Fibroblast of skin of back (primary cell): ENCODE measurements at places on chromosomes 2 and 18.

- DNase-seq: no peak
Measured at GRCh38 chr2:236264256-236264655, at the start of gene ASB18. Gene ASB18, minus strand, starts transcription at chr2:236264406. Its CDS starts 61 bp downstream, at chr2:236264345.

DNA sequence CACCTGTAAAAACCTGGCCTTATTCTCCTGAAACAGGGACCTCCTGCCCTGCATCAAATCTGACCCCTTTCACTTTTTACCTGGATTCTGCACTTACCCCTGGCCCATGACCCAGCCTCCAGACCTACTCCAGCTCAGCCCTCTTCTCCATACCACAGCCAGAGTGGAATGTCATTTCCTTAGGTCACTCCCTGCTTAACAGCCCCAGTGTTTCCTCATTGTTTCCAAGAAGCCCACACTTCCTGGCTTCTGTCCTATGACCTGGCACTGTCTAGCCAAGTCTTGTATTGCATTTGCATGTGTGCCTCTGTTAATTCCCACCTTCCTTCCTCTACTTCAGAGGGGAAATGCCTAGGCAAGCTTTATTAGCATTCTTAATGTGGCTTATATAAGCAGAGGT lies 51.4 kb upstream of the TRIB2 start:
- DNase-seq: no peak

DNA sequence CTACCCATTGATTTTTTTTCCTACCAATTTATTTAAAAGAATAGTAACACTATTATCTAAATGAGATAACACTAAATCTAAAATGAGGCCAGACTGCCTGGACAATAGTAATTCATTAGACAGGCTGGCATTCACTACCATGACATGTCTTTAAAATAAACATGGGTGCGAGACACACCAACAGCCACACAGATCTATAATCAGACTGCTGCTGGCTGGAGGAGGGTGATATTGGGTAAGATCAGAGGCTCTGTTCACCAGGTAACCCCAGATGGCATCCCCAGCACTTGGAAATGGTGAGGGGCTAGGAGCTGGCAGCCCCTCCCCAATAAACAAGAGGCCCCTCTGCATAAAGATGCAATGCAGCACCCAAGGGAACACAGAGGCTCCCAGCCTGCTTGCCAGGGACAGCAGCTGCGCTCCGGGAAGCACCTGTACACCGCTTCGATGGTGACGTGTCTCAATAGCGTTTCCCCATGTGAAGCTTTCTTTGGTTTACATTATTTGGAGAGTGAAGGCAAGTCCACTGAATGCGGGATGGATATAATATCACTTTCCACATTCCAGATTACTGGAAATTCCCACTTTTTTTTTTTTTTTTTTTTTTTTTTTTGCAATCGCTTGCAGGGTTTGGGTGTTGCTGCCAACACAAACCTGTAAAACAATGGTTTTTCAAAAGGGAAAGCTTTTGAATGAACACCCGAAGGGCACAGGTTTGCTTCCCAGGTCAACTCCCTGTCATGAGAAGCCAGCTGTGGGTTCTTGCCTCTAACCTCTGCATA lies 159.0 kb downstream of the ZNF516 start:
- DNase-seq: no peak

DNA sequence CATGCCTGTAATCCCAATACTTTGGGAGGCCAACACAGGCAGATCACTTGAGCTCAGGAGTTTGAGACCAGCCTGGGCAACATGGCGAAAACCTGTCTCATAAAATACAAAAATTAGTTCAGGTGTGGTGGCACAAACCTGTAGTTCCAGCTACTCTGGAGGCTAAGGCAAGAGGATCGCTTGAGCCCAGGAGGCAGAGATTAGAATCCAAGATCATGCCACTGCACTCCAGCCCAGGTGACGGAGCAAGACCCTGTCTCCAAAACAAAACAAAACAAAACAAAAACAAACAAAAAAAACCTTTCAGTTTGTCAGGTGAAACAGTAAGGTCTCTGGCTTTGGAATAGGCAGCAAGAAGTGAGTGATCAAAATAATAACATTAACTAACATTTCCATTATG lies 84.6 kb downstream of the CLHC1 start:
- no peak for DNase-seq

GRCh38 chr2:142868229-142868762 lies 9.2 kb upstream of the KYNU start:
- DNase-seq: peak; percentile 33

DNA sequence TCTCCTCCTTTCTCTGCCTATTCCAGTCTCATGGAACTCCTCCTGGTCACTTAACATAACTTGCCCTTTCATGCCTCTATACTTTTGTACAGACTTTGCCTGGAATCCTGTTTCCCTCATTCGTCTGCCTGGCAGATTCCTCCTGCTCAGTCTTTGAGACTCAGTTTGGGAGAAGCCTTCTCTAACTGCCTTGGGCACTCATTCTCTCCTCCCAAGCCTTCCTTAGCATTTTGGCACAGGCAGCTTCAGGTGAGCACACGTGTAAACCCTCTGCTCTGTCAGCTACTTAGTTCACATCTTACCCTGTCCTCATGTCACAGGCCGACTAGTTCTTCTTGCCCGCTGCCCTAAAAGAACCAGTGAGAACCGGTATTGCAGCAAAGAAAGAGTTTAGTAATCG lies 6.0 kb upstream of the FAM98A start:
- no peak for DNase-seq

DNA sequence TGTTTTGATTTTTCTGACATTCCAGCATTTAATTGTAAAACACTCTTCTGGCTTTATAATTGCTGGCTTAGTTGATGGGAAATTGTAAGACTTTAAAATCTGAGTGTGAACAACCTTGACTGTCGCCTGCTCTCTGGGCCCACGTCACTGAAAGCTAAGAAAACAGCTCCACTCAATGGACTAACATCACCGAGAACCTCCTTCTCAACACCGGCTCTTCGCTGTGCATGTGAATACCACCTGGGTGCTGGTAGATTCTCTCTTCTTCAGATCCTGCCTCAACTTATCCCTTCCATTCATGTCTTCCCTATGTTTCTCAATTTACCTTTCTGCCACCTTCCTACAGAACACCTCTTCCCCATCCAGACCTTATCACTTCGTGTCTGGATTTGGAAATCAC lies 523.1 kb upstream of the ID2 start:
- no peak for DNase-seq

DNA sequence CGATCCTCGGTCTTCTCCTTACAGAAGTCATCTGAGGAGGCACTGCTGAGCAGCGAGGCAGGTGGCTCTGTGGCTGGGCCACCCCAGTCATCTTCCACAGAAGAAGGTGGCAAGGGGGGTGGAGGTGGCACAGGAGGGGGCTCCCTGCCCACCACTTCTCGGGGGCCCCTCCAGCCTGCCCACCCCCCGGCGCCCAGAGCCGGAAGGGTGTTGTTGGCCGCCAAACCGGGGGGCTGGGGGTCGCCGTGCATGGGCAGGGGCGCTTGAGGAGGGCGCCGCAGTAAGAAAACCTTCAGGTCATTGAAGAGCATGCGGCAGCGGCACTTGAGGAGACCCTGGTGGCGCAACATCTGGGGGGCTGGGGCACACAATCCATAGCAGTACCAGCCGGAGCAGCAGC lies 2.5 kb downstream of the MARCHF4 start:
- DNase-seq: no peak

GRCh38 chr18:44520981-44521667 lies 159.6 kb upstream of the SETBP1 start:
- DNase-seq: peak; percentile 58

DNA sequence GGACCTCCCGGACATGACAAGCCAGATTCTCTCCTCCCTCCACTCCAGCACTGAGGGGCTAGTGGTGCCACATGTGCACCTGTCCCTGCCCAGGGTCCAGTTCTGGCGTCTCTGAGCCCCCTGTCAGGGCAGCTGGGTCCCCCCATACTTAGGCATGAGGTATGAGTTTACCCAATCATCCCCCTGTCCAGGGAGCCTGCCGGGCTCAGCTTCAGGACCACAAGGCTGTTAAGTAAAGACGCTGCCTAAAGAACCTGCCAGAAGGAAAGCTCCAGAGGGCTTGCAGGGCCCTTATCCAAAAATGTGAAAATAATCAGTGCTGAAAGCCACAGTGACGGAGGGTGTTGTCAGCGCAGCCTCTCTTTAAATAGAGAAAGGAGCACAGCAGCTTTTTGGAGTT lies 40.0 kb downstream of the SH3BP4 start:
- no peak for DNase-seq

- DNase-seq: peak; percentile 57
Measured at GRCh38 chr2:37590119-37590571, 81.3 kb downstream of the CDC42EP3 start.

DNA sequence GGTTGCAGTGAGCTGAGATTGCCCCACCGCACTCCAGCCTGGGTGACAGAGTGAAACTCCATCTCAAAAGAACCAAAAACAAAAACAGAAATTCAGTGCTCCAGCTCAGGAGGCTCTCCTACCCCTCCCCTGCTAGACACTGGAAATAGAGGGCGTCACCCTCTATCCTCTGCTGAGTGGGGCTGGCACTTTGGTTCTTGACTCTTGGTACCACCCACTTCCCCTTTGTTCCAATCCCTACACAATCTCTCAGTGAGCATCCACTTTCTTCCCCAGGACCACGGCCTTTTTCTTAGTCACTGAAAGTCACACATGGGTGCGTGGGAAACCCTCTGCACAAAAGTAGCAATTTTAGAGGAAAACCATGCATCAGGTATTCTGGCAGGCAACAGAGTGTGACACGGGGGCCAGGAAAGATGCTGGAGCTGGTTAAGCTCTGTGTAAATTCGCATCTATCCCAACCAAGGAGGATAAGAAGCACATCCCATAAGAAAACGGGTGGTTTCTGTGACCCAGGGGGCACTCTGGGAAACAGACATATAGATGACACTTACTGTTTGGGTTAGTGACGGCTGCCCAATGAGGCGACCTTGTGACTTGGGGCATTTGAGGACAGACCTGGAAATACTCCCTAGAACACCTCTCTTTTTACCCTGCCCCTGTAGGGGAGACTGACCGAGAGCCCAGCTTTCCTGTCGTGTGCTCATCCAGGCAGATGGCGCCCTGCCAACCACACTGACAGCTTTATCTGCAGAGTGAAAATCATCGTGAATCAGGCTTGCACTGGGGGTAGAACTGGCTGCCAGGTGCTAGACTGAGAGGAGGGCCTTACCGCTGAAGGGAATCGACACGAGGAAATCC lies 7.7 kb downstream of the HJURP start:
- no peak for DNase-seq

DNA sequence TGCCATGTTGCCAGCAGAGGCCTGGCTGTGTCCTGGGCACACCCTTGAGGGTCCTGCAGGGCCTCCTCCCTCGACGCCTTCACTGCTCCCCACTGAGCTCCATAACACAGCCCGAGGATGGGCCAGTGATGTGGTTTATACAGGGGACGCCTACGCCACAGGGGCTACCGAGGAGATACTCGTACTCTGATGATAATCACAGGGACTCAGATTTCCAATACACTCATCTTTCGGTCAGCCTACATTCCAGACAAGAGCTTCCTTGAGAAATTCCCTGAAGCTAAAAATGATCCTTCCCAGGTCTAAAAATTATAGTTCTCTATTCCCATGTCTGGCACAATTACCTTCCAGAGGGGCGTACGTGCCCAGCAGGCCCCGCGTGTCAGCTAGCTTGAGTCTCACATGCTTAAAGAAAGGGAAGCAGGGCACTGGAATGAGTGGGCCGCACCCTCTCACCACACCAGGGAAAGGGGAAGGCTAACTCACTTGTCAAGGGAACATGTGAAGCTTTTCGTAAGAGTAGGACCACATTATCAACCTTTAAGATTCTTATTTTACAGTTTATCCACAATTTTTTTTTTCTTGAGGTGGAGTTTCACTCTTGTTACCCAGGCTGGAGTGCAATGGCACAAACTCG lies 159.5 kb upstream of the NDUFV2 start:
- DNase-seq: no peak

DNA sequence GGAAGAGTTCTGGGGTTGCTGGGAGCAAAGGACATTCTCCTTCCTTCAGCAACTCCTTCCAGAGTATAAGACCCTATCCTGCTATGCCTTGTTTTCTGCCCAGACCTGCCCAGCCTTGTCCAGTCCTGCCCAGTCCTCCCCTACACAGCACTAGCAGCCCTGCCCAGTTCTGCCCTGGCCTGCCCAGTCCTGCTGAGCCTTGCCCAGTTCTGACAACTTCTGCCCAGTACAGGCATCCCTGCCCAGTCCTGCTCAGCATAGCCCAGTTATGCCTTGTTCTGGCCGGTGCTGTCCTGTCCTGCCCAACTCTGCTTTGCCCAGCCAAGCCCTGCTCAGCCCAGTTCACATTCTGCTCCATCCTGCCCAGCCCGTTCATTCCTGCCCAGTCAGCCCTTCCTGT lies 44.9 kb upstream of the ALK start:
- no peak for DNase-seq

DNA sequence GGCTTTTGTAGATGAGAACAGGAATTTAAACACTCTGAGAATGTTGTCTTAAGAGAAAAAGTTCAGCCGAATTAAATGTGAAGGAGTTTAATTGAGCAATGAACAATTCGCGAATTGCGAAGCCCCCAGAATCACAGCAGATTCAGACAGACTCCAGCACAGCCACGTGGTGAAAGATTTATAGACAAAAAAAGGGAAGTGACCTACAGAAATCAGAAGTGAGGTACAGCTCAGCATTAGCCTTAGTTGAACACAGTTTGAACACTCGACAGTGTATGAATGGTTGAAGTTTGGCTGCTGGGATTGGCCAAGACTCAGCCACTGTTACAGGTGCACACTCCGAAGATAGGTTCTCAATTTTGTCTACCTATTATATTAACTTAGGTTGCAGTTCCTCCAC lies 264.0 kb upstream of the CHST9 start:
- no peak for DNase-seq

DNA sequence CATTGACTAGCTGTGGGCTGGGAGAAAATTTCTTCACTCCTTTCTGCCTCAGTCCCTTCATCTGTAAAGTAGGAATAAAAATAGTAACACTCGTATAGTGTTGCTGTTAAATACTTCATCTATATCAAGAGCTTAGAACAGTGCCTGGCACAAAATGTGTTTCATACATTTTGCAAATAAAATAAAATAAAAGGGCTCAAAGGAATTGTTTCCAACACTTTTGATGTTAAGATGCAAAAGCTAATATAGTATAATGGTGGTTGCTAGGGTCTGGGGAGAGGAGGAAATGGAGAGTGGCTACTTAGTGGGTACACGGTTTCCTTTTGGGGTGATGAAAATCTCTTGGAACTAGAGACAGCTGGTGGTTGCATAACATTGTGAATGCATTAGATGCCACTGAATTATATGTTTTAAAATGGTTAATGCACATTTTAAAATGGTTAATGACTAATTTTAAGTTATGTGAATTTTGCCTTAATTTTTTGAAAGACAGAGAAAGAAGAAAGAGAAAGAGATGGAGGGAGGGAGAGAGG lies 542.1 kb upstream of the ID2 start:
- no peak for DNase-seq

- no peak for DNase-seq
Measured at GRCh38 chr2:59694176-59694575, 859.3 kb downstream of the BCL11A start.

GRCh38 chr18:32915516-32915915 lies 142.7 kb upstream of the KLHL14 start:
- no peak for DNase-seq

GRCh38 chr18:37584952-37585695 lies 19.5 kb upstream of the CELF4 start:
- DNase-seq: no peak

- DNase-seq: peak; percentile 23
Measured at GRCh38 chr2:88545118-88545517, 82.1 kb downstream of the EIF2AK3 start.
